ENCODE measurements at places on chromosomes 5 and 9.

GRCh38 chr5:56607551-56607950 lies 207.8 kb upstream of the MAP3K1 start:
- DNase-seq: no peak

DNA sequence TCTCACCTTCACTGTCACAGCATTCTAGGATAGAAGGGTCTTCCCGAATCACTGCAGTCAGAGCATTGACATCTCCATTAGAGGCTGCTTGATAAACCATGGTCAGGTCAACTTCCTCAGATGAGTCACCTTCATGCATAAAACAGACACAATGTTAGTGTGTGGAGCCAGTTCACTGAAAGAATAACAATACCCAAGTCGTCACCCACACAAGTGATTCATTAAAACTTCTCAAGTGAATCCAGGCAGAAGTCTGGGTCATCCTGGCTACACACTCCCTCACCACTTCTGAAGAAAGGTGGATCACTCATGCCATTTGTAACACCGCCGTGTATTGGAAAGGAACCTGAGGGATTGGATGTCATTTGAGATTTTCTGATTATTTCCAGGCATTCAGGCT lies 49.6 kb downstream of the ANKRD55 start:
- peak; percentile 10 for DNase-seq

GRCh38 chr5:45639040-45639439 lies 57.1 kb downstream of the HCN1 start:
- no peak for DNase-seq

- peak; percentile 50 for DNase-seq
Measured at GRCh38 chr5:66616520-66617225, 20.5 kb downstream of the MAST4 start.

DNA sequence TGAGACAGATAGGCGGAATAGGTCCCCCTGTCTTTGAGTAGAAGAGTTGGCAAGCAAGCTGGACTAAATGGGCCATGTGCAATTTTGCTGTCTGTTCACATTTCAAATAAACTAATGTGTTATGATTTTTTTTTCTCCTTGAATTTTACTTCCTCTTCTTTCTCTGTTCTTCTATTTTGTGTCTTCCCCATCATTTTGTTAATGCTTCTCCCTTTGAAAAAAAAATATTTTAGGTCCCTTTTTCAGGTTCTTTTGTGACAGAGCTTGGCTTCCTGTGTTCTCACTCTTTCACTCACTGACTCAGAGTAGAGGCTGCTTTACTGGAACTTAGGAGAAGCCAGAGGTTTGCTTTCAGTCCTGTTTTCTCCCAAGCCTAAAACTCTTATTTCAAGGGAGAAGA lies 48.1 kb downstream of the PTCD2 start:
- DNase-seq: no peak

GRCh38 chr9:130931508-130932254 lies 7.4 kb downstream of the FIBCD1 start:
- no peak for DNase-seq

- DNase-seq: no peak
Measured at GRCh38 chr5:80324912-80325311, 5.1 kb downstream of the SPZ1 start.

- no peak for DNase-seq
Measured at GRCh38 chr9:116901260-116901659, 214.2 kb downstream of the TRIM32 start.

- peak; percentile 14 for DNase-seq
Measured at GRCh38 chr5:58498340-58498942, 7.2 kb downstream of the GAPT start.

DNA sequence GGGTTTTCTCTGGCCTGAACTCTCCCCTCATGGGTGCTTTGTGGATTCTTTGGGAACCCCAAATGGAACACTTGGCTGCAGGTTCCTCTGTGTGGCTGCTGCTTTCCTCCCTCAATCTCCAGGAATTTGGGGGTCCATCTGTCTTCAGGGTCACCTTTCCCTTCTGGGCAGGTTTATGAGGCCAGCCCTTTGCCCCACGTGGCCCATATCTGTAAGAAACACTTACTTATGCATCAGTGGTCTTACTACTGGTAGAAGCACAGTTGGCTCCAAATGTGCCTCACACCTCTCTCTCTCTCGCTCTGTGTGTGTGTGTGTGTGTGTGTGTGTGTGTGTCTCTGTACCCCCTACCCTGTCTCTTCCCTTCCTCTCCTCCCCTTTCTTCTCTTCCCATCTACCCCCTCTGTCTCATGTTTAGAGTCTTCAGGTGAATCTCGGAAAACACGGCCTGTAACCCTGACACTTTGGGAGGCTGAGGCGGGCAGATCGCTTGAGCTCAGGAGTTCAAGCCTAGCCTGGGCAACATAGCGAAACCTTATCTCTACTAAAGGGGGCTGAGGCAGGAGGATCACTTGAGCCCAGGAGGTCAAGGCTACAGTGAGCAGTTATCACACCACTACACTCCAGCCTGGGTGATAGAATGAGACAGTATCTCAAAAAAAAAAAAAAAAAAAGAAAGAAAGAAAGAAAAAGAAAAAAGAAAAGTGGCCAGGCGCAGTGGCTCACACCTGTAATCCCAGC lies 26.8 kb downstream of the C5orf15 start:
- no peak for DNase-seq

- DNase-seq: no peak
Measured at GRCh38 chr5:96315431-96315830, 117.6 kb downstream of the PCSK1 start.

DNA sequence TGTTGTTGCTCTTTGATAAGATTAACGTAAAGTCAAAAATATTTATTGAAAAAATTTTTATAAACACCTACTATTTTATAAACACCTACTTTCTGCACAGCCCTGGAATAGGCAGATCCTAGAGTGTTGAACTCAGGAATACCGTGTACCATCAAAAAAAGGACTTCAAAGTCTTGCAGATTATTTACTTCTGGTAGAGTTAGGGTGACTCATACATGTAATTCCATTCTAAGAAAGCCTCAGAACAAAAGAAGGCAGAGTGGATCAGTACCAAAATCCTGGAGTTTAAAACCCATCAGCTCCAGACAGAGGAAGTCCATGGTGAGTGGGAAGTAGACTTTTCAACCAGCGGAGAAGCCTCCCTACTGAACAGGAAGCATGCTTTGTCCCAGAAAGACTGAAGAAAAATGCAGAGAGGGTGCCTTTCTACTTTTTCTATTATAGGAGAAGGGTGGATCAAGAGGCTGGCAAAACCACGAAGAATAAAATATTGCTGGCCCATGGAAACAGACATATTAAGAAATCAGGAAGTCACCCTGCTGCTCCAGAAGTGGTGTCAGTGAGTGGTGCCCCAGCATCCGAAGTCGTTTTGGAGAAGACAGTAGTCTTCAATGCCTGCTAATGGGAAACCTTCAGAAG lies 45.1 kb upstream of the DAB2 start:
- DNase-seq: no peak

- peak; percentile 67 for DNase-seq
Measured at GRCh38 chr9:90915693-90916092, 114.1 kb downstream of the SYK start.

DNA sequence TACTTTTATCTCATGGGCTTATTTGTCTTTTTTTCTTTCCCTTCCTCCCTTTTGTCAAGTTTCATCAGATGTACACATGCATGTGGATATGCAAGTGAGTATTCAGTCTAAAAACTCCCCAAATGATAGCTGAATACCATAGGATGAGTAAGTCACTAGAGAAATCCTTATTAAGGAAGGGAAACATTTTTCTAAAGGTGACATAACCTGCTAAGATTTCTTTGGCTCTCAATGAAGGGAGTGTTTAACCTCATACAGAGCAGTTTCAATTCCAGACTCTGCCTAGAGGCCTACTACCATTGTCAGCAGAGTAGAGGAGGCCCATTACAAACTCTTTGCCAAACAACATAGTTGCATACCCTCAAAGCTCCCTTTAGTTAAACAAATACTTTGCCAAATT lies 192.4 kb downstream of the ARHGEF28 start:
- no peak for DNase-seq

GRCh38 chr5:56350011-56350596 lies 117.0 kb upstream of the ANKRD55 start:
- no peak for DNase-seq

DNA sequence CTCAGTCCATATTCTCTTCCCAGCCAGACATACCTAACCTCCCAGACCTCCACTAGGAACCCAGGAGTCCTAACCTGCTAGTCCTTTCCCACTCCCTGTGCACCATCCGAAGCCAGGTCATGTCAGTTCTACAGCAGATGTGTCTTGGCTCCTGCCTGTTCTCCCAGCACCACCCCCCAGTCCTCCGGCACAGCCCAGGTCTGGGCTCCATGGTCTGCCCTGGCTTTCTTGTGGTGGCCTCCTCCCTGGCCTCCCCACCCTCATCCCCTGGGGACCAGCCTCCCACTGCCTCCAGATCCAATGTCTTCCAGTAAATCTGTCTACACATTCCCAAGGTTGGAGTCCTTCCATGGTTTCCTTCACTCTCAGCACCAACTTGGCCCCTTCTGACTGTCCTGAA lies 20.0 kb downstream of the KCNIP1 start:
- DNase-seq: no peak

DNA sequence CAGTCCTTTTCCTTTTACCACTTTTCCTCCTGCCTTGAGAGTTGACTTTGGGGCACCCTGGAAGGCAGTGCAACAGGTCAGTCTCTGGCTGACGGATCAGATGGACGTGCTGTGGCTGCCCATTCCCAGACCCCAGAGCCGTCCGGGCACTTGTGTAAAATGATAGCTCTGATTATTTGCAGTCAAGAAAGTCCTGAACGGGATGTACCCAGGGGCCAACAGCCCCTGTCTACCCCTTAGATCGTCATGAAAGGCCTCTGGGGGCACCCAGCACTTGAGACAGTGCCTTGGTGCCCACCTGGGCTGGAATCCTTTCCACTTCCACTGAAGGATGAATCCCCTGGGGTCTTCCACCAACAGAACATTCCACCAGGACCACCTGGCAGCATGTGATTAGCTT lies 17.7 kb upstream of the ANGPTL2 start:
- DNase-seq: no peak

DNA sequence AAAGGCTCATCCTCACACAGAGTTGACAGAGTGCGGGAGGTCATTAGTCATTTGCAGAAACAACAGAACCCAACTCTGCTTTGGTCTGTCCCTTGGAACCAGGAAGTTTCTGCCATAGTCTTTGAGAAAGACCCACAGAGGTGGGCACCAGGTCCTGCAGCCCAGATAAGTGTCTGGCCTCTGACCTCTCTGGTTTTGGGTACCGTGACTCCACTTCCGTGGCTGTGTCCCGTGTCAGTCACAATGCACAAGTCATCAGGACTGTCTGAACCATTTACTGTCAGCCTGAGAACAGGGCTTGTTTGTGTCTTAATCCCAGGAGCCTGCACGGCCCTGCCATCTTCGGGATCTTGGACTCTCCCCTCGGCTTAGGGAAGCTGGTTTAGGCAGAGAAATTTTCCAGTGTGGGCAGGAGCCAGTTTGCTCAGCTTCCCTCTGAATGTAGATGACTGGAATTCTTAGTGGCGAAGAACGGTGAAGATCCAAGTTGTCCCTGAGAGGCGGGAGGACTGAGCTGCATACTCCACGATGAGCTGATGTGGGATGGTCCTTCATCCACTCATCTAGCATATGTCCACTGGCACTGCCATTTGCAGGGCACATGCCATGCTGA lies 11.9 kb downstream of the GSN start:
- DNase-seq: no peak

- DNase-seq: no peak
Measured at GRCh38 chr5:133274597-133274935, 222.8 kb downstream of the HSPA4 start.

DNA sequence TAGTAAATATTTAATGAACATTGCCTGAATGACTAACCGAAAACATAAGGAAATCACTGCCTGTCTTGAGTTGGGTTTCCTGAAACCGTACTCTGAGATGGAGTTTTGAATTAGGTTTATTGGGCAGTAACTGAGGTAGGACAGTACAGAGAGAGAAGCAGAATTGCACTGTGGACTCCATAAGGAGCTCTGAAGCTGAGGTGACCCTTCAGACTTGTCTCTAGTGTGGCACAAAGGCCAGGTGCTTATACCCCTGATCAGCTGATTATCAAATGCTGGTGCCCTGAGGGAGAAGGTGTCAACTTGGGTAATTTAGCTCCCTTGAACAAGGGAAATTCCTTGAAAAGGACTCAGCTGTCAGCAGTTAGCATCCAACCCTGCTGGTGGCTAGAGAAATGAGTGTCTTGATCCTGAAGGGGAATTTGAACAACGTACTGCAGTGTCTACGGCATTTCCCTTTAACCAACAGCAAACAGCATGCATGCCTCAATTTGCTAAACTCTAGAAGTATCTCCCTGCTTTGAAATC lies 135.0 kb upstream of the SMARCA2 start:
- DNase-seq: no peak

DNA sequence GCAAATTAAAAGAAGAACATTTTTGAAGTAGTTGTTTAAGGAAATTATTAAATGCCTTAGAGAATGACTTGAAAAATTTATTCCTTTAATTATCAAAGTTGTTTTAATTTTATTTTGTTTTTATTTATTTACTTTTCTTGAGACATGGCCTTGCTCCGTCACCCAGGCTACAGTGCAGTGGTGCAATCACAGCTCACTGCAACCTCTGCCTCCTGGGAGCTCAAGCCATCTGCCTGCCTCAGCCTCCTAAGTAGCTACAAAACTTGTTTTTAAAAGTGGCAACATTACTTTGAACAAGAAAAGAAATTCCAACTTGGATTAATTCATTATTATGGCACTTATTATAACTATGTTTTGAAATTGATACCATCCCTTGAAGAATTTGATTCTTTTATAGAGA lies 29.0 kb downstream of the CDO1 start:
- DNase-seq: no peak

DNA sequence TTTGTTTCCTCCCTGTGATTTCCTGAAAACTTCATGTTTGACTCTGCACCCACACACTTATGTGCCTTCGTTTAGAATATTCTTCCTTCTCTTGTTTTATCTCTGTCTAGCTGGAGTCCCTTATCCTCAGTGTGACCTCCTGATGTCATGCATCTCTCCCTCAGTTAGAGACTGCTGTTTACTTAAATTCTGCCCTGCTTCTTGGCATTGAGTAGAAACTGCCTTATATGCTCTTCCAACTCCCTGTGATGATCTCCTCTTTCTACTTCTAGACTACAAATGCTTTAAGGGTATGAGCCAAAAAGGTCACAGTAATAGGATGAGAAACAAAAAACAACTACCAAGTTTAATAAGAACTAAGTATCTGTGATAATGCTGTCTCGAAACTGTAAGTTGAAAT lies 12.2 kb downstream of the FGF10 start:
- DNase-seq: no peak

GRCh38 chr9:131951905-131952304 lies 127.8 kb downstream of the MED27 start:
- DNase-seq: peak; percentile 5

DNA sequence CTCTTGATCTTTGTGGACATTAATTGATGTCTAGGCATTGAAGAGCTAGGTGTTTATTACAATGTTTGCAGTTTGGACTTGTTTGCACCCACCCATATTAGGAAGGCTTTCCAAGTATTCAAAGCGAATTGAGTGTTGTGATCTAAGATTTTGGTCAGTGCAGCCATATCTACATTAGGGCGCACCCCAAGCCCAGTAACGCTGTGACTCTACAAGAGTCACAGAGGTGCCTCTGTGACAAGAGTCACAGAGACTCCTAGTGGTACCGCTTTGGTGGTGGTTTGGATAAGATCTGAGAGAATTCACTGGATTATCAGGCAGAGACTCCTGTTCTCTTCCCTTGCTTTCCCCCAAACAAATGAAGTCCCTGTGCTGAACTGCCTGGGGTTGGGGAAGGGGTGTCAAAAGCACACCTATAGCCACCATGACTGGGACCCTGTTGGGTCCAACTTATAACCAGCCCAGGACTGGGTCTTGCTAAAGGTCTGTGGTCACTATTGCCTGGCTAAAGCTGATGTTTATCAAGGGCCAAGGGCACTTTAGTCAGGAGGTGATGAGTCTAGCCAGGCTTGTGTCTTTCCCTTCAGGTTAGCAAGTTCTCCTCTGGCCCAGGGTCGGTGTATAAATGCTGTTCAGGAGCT lies 114.1 kb upstream of the RIOK2 start:
- DNase-seq: no peak
